ENCODE measurements at places on chromosomes 11 and 22.

- no peak for DNase-seq
These were observed 39.0 kb upstream of the BLID start for GRCh38 chr11:122154994-122155393.

GRCh38 chr11:12329797-12330196 lies 47.6 kb upstream of the PARVA start:
- DNase-seq, result no peak

DNA sequence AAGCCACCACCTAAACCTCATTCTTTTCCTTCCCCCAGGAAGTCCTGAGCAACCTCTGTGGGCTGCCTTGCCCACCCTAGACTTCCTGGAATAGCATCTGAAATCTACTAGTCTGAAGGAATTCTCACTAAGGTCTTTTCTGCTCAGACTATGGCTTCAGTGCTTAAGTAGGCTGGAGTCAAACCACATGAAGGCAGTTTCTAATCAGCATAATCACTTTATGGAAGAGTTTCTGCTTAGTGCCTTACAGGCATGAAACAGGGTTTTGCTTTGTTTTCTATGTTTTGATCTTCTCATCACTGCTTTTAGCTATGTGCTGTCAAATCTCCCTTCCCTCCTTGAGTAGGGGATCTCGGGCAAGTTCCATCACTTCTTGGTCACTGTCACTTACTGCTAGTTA lies 117.7 kb downstream of the WT1 start:
- no peak for DNase-seq

- DNase-seq, result no peak
These were observed 1.6 kb upstream of the LRRC55 start for GRCh38 chr11:57180081-57180561.

- no peak for DNase-seq
These were observed 12.9 kb downstream of the OLFML1 start for GRCh38 chr11:7498193-7498592.

DNA sequence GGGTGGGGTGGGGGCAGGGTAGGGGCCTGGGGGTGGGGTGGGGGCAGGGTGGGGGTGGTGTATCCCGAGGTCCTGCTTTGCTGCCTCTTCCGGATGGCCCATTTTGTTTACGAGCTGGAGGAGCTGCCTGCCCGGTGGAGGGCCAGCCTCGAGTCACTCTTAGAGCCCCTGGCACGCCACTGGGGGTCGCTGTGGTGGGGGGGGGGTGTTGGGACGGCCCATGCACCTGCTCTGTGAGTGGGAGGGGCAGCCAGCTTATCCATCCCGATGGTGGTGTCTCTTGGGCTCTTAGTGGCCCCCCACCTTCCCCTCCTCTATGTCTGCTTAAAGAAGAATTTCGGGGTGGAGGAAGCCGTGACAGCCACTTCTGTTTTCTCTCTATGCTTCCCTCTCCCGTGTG lies 24.6 kb downstream of the MRGPRD start:
- peak; percentile 12 for DNase-seq

GRCh38 chr22:38133331-38133730 lies 22.8 kb upstream of the BAIAP2L2 start:
- no peak for DNase-seq

DNA sequence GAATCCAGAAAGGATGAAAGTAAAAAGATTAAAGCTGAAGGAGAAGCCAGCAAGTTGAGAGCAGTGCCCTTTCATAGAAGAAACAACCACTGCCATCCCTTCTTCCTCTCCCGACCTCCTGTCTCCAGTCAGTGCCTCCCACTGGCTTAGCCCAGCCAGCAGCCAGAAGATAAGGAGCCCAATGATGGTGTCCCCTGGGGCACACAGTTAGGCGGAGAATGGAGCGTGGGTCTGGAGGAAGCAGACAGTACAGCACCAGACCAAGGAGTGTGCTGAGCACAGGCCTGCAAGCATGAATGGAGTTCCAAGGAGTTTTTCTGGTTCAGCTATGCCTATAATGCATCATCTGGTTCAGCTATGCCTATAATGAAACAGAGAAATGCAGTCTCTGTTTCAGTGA lies 54.3 kb upstream of the TNRC6B start:
- DNase-seq, result no peak

GRCh38 chr11:47552056-47552565 lies 821 bp downstream of the CELF1 start:
- no peak for DNase-seq

DNA sequence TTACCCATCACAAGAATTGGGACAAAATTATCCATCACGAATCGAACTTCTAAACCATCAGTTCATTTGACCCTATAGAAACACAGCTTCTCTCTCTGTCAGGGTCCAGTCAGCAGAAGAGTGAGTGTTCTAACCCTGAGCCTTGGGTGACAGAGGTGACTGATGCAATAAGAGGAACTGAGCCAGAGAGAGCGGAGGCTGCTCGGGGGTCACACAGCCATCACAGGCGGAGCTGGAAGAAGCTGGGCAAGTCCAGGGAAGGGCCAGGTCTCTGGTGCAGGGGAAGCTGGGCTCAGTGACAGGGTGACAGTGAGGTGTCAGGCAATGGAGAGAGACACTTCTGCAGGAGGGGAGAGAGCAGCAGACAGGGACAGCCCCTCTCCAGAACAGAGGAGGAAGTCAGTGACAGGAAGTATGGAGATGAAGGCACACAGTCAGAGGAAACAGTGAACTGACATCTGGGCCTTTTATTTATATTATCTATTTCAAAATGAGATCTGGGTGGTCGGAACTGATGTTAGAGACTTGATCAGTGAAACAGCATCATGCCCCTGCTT lies 184.0 kb upstream of the TBCEL start:
- no peak for DNase-seq

DNA sequence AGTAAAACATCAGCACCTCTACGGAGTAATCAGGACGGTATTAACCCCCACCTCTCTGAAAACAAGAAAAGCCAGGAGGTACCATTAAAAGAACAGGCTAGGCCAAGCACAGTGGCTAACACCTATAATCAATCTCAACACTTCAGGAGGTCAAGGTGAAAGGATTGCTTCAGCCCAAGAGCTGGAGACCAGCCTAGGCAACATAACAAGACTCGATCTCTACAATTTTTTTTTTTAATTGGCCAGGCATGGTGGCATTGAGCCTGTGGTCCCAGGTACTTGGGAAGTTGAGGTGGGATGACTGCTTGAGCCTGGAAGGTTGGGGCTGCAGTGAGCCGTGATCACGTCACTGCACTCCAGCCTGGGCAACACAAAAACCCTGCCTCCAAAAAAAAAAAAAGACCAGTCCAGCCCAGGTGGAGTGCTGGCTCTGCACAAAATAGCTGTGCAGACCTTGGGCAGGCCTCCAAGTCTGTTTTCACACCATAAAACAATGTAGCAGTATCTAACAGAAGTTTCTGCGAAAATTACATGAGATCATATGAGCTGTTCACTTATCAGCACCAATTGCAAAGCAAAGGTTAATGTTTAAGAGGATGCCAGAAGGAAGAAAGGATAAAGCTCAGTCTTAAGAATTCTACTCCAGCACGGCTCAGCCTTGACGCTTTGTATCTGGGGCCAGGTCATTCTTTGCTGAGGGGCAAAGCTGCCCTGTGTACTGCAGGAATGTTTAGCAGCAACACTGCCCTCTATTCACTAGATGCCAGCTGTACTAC lies 14.8 kb downstream of the CHKA start:
- DNase-seq, result no peak

- DNase-seq, result no peak
These were observed 23.4 kb upstream of the GRAMD4 start for GRCh38 chr22:46596819-46597218.

- DNase-seq, result no peak
These were observed 71.5 kb upstream of the LMO1 start for GRCh38 chr11:8335186-8335585.

GRCh38 chr22:38572065-38572464 lies 2.1 kb upstream of the DMC1 start:
- peak; percentile 53 for DNase-seq

- DNase-seq, result no peak
These were observed 23.8 kb downstream of the TEF start for GRCh38 chr22:41405588-41405987.

GRCh38 chr22:50530877-50531545 lies 1.2 kb upstream of the TYMP start:
- peak; percentile 82 for DNase-seq

DNA sequence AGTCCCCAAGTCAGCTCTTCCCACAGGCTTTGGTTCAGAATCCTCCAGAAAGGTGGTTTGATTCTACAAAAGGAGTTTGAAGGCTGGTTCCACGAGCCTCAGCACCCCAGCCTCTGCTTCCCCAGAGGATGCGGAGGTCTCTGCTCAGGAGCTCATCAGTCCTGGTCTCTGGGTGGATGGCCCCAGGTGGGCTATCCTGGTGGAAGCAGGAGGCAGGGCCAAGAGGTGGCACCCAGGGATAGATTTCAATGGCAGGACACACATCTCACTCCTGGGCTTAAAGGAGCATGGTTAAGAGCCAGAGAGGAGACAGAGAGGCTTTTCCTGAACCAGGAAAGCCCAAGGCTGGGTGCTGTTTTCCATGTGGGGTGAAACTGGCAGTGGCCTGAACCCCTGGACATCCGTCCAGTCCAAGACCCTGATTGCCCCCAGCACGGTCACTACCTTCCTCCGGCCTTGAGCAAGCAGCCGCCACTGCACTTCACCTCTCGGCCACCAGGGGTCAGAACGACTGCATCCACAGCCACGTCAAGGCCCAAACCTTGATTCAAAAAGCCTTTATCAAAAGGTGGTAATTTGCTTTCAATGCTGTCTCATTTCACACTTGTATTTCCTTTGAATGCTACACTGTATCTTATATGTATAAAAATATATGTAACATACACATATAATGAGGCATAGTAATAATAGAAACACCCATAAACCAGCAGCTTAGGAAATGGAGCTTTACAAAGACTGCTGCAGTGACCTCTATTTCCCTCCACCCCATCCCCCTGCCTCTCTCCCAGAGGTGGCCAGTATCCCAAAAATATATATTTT lies 19.3 kb upstream of the FXYD2 start:
- DNase-seq, result peak; percentile 85

GRCh38 chr11:34235189-34235588 lies 122.6 kb downstream of the ABTB2 start:
- DNase-seq, result peak; percentile 7

- peak; percentile 12 for DNase-seq
These were observed 43.6 kb downstream of the LRRC32 start for GRCh38 chr11:76626921-76627401.

DNA sequence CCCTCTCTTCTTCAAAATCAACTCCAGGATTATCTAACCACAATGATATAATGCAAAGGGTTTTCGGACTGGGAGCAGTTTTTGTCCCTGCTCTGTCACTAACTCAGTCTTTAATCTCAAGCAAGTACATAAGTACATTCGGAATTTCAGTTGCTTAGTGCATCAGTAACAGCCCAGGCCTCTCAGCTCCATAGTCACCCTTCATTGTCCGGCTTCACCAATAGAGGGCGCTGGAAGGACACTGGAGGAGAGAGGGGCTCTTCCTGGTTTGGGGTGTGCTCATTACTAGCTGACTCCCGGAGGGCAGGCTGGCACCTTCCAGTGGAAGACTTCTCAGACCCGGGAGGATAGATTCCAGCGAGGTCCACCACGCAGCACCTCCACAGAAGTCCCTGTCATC lies 90.4 kb upstream of the PDGFD start:
- no peak for DNase-seq

GRCh38 chr11:47508240-47508957 lies 44.5 kb downstream of the CELF1 start:
- no peak for DNase-seq

DNA sequence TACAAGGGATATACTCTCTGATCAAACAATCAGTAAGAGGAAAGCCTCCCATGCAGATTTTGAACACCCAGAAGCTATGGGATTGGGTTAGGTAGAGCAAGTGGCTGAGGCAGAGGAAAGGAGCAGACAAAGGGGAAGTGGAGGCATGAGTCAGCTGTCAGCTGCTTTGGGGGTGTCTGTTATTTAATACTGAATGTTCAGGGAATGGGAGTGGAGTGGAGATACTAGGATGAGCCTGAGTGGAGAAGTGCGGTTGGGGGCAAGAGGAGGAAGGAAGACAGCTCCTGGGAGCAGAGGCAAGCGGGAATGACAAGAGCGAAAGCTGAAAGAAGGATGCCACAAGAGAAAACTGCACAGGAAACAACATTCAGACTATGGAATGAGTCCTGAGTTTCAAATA lies 22.7 kb upstream of the TMPRSS5 start:
- DNase-seq, result no peak

- DNase-seq, result no peak
These were observed 2392.1 kb upstream of the RAG2 start for GRCh38 chr11:38990139-38990538.

- no peak for DNase-seq
These were observed 21.7 kb upstream of the RAPSN start for GRCh38 chr11:47470671-47471070.

GRCh38 chr11:19938866-19939265 lies 221.4 kb downstream of the DBX1 start:
- DNase-seq, result no peak

DNA sequence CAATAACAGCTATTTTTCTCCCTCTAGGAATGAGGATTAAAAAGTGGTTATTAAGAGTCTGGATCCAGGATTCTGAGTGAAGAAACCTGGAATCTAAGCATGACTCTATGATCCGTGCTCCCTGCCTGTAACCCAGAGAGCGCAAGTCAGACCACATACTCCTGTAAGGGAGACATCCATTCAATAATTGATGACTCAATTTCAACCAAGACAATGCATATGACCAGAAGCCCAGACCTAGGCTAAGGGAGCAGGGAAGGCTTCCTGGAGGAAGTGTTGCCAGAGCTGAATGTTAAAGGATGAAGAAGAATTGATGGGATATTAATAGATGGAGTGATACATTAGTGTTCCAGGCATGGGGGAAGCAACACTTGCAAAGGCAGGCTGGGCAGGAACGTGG lies 13.8 kb upstream of the PAMR1 start:
- no peak for DNase-seq

GRCh38 chr11:77372726-77373125 lies 71.2 kb upstream of the GDPD4 start:
- DNase-seq, result no peak

DNA sequence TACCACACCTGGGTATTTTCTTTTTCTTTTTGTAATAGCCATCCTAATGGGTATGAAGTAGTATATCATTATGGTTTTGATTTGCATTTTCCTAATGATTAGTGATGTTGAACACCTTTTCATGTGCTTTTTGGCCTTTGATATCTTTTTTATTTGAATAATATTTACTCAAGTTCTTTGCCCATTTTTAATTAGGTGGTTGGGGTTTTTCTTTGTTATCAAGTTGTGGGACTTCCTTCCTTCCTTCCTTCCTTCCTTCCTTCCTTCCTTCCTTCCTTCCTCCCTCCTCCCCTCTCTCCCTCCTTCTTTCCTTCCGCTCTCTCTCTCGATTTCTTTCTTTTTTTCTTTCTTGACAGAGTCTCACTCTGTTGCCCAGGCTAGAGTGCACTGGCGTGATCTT lies 75.0 kb upstream of the PDGFD start:
- DNase-seq, result no peak

- DNase-seq, result no peak
These were observed 58.9 kb downstream of the LINC01488 start for GRCh38 chr11:69540118-69541000.

DNA sequence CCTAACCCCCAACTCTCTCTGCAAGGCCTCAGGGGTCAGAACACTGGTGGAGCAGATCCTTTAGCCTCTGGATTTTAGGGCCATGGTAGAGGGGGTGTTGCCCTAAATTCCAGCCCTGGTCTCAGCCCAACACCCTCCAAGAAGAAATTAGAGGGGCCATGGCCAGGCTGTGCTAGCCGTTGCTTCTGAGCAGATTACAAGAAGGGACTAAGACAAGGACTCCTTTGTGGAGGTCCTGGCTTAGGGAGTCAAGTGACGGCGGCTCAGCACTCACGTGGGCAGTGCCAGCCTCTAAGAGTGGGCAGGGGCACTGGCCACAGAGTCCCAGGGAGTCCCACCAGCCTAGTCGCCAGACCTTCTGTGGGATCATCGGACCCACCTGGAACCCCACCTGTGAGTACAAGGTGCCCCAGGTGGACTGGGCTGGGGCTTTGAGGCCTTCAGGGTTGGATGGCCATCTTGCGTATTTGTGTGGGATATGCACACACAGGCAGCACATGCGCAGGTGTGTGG lies at the start of gene BEST1:
Gene BEST1 (plus strand): TSS at position 317 of the 513 bp plus-strand sequence. CDS start 1,456 bp downstream, outside the sequence.
- no peak for DNase-seq
